ENCODE measurements at places on chromosomes 6 and 20.

DNA sequence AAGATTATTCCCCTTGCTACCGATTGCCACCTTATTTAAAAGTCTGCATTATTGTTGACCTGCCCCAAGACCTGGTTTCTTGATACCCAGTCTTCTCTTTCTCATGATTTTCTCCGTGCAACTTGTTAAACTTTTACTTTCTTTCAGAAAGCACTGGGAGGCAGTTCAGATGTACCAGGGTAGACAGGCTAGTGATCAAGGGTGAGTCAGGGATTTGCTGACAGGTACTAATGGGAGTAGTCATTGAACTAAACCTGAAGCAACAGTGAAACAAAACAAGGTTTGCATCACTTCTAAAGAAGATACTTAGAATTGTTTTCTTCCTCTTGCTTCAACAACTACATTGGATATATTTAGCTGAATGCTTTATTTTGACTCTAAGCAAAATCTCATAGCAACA, 124.4 kb downstream of the KCNQ5 start:
- no peak for DNase-seq

GRCh38 chr6:47371139-47371869, 61.6 kb upstream of the TNFRSF21 start:
- DNase-seq, result no peak

DNA sequence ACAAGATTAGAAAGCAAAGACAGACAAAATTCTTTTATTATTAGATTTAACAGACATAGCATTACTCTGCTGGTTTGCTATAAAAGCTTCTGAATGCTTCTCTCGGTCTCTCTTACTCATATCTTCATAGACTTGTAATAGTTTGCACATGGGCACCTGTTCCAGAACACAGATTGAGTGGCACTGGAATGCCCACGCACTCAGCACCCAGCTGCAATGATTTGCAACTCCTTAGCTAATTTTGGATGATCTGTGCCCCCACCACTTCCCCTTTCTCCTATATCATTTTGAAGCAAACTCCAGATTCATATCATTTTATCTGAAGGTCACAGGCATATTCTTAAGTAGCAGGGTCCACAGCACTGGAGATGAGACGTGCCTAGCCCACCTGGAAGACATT, 148.8 kb downstream of the CFAP61 start:
- DNase-seq, result no peak

DNA sequence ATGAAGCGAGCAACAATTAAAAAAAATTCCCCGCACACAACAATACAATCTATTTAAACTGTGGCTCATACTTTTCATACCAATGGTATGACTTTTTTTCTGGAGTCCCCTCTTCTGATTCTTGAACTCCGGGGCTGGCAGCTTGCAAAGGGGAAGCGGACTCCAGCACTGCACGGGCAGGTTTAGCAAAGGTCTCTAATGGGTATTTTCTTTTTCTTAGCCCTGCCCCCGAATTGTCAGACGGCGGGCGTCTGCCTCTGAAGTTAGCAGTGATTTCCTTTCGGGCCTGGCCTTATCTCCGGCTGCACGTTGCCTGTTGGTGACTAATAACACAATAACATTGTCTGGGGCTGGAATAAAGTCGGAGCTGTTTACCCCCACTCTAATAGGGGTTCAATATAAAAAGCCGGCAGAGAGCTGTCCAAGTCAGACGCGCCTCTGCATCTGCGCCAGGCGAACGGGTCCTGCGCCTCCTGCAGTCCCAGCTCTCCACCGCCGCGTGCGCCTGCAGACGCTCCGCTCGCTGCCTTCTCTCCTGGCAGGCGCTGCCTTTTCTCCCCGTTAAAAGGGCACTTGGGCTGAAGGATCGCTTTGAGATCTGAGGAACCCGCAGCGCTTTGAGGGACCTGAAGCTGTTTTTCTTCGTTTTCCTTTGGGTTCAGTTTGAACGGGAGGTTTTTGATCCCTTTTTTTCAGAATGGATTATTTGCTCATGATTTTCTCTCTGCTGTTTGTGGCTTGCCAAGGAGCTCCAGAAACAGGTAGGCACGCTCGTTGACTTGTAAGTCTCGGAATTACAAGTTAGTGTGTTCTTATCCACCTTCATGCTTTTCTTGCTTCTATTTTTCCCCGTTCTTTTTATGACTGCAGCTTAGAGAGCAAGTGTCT, at the start of gene EDN1:
EDN1 (plus strand) TSS at position 429 of the 888 bp plus-strand sequence; CDS start at position 698, 269 bp downstream.
- DNase-seq, result peak; percentile 46

DNA sequence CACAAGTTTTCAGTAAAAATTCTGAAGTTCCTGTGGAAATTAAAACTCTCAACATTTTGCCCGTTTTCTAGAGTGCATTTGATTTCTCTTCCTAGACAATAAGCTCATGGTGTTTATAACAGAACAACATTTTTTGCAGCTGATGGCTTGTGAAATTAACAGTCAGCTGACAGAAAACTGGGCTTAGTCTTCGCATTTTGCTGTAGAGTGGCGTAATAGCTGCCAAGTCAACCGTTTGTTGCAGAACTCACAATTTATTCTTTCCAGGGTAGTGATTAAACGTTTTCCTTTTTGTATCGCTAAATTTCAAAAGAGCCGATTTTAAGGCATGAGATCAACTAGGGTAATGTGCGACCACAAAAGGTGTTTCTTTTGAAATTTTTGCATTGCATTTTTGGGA, 1.4 kb downstream of the SPO11 start:
- peak; percentile 53 for DNase-seq

DNA sequence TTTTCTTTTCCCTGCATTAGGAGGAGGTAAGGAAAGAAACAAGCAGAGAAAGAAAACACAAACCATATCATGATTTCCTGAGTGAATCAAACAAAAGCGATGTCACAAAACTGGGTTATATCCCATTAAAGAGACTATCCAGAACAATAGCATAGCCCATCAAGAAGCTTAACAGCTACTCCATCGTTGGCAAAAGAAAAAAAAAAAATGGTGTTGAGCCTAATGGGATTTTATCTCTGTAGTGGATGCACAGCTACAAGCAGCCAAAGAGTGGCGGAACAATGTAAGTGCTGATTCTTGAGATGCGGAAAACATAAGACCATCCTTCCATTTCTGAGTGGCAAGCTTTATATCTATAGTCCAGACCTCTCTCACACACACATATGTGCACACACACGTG, 106.2 kb upstream of the NRSN1 start:
- no peak for DNase-seq

DNA sequence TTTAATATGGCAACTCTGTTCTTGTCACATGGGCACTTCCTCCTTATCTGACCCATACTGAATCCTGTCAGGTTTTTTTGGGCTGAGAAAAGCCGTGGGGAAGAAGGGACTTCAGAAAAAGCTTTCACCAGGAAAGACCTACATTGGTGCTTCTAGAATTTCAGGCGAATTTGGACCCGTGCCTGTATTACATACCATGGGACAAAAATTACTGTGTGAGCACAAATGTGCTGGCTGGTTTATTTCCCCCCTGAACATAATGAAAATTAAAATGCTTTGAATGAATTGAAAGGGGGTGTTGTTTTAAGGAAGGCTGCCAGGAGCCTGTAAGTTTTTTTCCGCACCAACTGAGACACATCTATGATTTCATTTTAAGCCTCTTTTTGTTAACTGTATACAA, 29.6 kb downstream of the CAP2 start:
- no peak for DNase-seq

- DNase-seq, result no peak
Measured at GRCh38 chr6:167843023-167843422, 16.3 kb downstream of the AFDN start.

GRCh38 chr6:29461021-29461814, 4.3 kb downstream of the OR2H1 start:
- no peak for DNase-seq

DNA sequence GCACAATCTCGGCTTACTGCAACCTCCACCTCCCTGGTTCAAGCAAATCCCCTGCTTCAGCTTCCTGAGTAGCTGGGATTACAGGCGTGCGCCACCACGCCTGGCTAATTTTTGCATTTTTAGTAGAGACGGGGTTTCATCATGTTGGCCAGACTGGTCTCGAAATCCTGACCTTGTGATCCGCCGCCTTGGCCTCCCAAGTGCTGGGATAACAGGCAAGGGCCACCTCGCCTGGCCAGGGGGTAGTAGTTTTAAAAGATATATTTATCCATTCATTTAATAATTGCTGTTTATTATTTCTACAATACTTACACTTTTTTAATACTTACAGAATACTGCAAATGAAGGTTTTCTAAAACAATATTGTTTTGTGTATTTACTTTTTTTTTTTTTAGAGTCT, 15.5 kb upstream of the DDX27 start:
- no peak for DNase-seq

DNA sequence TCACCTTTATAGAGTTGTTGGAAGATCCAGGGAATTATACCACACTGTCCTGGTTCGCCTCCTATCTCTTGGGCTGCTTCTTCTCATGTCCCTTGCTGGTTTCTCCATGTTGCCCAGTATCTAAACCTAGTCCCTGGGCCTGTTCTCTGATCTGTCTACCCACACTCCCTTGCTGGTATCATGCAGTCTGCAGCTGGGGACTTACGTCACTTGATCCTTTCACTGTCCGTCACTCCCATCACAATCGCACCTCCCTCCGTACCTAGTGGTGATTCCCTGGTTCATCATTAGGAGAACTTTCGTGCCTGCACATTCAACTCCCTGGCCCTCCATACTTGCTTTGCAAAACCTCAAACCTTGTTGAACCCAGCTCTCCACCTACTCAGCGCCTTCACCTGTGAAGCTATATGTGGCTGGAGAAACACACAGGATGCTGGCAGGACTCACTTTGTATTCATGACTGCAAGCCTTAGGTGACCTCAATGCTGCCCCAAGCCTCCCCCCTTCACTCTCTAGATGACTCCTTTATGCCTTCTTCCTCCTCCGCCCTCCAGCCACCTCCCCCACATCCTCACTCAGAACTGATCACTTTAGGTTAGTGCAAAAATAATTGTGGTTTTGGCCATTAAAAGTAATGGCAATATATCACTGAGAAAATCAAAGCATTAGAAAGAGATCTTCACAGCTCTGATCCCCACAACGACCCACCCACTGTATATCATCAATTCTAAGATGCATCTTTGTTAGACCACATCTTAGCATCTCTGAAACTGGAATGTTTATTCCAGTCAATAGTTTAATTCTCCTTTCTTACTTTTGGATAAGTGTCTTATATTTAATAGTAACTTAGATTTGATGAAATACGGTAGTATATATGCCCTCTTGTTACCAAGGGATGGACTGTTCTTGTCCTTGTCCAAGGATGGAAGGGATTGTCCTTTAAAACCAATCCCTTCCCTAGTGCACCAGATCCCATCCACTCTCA, 26.4 kb downstream of the GDAP1L1 start:
- no peak for DNase-seq

DNA sequence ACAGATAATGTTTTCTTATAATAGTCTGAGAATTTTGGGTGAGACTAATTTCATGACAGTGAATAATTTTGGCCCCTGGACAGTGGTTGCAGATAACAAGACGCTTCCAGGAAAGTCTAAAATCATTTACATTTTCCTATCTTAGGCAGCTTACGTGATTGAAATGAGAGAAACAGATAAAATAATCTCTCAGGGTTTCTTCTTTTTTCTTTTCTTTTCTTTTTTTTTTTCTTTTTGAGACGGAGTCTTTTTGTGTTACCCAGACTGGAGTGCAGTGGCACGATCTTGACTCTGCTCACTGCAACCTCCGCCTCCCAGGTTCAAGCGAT, 4.2 kb upstream of the SERPINB1 start:
- DNase-seq, result no peak

GRCh38 chr20:32623667-32624157, 38.6 kb upstream of the NOL4L start:
- DNase-seq, result no peak

DNA sequence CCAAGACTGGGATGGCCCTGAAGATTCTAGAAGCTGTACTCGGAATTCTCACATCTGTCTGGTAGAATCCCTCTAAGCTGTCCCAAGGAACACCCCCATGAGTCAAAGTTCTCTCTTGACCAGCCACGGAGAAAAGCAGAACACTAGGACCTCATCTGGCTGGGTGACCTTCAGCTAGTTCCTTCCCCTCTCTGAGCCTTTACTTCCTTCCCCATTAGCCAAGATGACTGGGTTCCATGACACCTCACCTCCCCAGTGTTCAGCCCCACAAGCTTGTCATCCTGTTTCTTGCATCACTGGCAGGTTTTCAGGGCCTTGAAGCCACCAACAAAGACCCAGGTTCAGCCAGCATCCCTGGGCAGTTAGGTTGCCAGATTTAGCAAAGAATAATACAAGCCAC, 47.8 kb downstream of the MAFB start:
- no peak for DNase-seq

- no peak for DNase-seq
Measured at GRCh38 chr6:35948725-35949124, 27.8 kb upstream of the SRPK1 start.

- DNase-seq, result no peak
Measured at GRCh38 chr20:1975291-1975690, 18.6 kb downstream of the PDYN start.

DNA sequence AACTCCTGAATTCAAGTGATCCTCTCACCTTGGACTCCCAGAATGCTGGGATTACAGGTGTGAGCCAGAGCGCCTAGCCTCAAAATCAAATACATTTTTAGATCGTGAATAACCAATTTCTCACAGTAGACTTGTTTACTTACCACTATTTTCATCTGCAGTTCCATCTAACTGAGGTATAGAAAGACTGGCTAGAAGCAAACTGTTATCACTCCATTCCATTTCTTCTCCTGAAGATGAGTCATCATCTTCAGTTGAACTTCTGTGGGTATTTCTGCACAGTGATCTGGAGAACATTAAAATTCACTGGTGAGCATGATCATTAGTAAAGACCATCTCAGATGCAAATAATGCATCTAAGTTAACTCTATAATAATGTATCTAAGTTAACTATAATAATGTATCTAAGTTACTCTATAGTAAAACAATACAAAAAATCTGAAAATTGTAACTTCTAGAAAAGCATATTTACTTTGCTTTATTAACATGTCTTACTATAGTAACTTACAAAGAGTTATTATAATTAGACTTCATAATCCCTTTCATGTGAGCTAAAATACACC, 105.4 kb downstream of the REV3L start:
- no peak for DNase-seq
